ENCODE measurements at places on chromosomes 7 and 10. TPM values are rescaled to one million over a fixed set of nuclear protein-coding genes. Genes with fewer than 3 reads are reported as not detected.

DNA sequence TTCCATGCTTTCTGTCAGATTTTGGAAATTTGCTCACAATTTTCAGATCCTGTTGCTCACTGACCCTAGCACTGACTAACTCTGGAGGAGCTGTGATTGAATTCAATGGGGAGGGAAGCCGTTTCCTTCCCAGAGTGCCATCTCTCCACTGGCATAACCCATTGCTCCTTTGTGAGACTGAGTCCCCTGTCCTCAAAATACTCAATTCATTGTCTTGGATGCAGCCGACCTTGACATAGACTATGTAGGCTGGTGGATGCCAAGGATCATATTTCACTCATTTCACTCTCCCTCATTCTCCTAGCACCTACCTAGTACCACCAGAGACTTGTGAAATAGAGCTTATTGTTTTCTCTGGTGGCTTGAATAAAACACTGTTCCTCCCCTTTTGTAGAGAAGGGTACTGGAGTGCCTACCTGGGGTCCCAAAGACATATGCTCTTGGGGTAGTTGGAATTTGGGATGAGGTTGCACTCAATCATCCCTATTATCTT lies 511.3 kb upstream of the ZMIZ1 start:
- no peaks in the 10 kb centered on the region for H3K4me1 ChIP-seq
- H3K4me3 ChIP-seq, result no peak overlapping the region
- DNase-seq, result no peak
- no peaks in the 10 kb centered on the region for H3K36me3 ChIP-seq

DNA sequence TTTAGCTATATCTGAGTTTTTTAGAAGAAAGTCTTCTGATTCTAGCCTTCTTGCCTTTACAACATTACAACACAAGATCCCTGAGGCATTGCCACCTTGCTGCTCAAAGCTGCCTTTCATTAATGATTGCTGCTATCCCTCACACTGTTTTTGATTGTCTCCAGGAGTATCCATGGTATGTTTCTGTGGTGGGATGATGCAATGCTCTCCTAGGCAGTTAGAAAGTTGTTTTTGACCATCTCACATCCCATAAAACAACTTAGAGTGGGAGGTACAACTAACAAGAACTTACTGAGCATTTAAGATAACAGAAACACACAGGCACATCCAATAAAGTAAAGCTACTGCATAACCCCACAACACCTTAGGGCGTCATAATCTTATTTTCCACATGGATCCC lies 1156.0 kb upstream of the LRRTM3 start:
- no peak overlapping the region for H3K27ac ChIP-seq
- no peak for DNase-seq
- no peaks in the 10 kb centered on the region for H3K4me1 ChIP-seq
- H3K27me3 ChIP-seq, result no peaks in the 10 kb centered on the region
- no peaks in the 10 kb centered on the region for H3K36me3 ChIP-seq

- no peaks in the 10 kb centered on the region for H3K36me3 ChIP-seq
- H3K4me1 ChIP-seq, result no peaks in the 10 kb centered on the region
- H3K27me3 ChIP-seq, result no peaks in the 10 kb centered on the region
Measured at GRCh38 chr7:102981451-102981850, 68.7 kb downstream of the LRRC17 start.

DNA sequence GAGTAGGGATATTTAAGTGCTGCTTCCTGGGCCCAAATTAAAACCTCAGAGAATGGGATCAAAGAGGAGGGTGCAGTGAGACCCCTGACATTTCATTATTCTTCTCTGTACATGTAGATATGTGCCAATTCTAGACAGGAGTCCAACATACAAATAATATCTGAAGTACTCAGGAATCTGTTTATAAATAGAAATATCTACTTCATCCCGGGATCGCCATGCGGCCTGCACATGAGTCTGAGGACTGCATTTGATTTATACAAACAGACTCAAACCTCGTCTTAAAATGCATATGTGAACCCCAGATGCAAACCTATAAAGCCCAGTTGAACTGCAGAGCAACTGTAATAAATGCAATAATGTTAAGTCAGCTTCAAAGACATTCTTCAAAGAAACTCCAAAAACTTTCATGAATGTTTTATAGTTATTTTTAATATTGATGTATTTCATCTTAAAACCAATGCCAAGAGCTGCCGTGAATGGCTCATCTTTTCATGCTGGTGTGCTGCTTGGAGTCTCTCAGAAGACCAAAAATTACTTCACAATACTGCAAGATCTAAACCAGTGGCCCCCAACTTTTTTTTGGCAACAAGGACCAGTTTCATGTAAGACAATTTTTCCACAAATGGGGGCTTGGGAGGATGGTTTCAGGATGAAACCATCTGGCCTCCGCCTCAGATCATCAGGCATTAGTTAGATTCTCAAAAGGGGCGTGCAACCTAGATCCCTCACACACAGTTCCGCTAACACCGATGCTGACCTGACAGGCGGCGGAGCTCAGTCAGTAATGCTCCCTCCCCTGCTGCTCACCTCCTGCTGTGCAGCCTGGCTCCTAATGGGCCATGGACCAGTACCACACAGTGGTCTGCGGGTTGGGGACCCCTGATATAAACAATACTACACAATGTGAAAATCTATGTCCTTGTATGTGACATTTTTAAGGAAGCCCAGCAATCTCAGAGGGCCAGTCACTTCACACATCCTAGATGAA lies 166.9 kb downstream of the PARD3 start:
- no peaks in the 10 kb centered on the region for H3K36me3 ChIP-seq
- no peaks in the 10 kb centered on the region for H3K4me1 ChIP-seq
- no peak for DNase-seq
- no peaks in the 10 kb centered on the region for H3K27me3 ChIP-seq
- H3K27ac ChIP-seq, result no peak overlapping the region

- DNase-seq, result peak; percentile 89
- H3K27ac ChIP-seq, result no peak overlapping the region
- peak overlapping the region; percentile 12 for H3K4me3 ChIP-seq
- H3K4me1 ChIP-seq, result peaks cover 52% of the 10 kb centered on the region
Measured at GRCh38 chr10:101779544-101780186, 3.6 kb downstream of the NPM3 start.

The TRIM73 gene
- 0.84 TPM for total RNA-seq

The RASSF4 gene
- total RNA-seq, result 8.2 TPM

The STEAP1B gene
- 0.08 TPM for total RNA-seq

The VENTX gene
- total RNA-seq, result 0.05 TPM

All from liver (tissue), 10 donors.